ENCODE measurements at places on chromosomes 13 and 19.
A peak's percentile ranks its signal among the peaks of the same experiment; 100 is the strongest.

GRCh38 chr13:99687723-99688397 lies 186.6 kb downstream of the TM9SF2 start:
- DNase-seq = no peak

DNA sequence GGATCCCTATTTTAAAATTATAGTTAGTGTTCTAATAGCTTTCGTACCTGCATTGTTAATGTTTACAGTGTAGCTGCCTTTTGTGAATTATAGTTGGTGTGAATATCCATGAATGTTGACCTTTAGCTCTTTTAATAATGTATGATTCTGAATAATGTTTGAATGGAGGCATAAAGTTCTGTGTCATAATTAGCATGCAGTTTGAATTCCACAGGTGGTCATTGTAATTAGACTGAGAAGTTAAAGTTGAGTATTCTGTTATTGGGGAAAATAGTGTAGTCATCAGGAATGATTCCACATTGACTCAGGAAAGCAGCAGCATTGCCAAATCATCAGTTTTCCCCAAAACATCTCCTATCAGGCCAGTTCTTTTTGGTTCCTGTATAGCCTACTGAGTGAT lies 12.1 kb downstream of the GPR18 start:
- DNase-seq = no peak

GRCh38 chr13:50882816-50883435 lies 26.7 kb upstream of the RNASEH2B start:
- no peak for DNase-seq

GRCh38 chr19:2242092-2242537 lies 5.5 kb downstream of the SF3A2 start:
- no peak for DNase-seq

- DNase-seq = no peak
Measured at GRCh38 chr13:41631296-41631965, 174.1 kb downstream of the RGCC start.

GRCh38 chr13:34722922-34723321 lies 219.1 kb upstream of the NBEA start:
- no peak for DNase-seq

DNA sequence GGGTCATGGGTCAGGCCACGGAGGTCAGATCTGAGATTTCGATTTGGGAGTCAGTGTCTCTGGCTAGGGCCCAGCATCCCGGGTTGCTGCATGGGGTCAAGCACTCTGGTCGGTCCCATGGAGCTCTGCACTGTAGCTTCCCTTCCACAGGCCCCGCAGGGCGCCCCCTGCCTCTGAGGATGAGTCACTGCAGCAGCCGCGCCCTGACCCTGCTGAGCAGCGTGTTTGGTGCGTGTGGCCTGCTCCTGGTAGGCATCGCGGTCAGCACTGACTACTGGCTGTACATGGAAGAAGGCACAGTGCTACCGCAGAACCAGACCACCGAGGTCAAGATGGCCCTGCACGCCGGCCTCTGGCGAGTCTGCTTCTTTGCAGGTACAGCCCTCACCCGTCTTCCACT lies 3.6 kb downstream of the CACNG7 start:
- DNase-seq = no peak

DNA sequence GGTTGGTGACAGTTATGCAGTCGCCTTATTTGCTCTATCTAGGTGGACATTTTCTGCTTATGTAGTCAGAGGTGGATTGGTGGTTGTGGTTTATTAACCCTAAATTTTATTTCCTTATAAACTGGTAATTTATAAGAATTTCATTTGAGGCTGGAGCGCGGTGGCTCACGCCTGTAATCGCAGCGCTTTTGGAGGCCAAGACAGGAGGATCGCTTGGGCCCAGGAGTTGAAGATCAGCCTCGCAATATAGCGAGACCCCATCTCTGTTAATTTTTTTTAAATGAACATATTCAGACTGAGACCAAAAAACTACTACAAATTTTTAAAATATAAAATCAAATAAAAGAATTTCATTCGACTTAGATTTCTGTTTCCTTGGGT lies 810 bp downstream of the ZNF627 start:
- no peak for DNase-seq

GRCh38 chr13:109384491-109385241 lies 401.7 kb downstream of the IRS2 start:
- no peak for DNase-seq

DNA sequence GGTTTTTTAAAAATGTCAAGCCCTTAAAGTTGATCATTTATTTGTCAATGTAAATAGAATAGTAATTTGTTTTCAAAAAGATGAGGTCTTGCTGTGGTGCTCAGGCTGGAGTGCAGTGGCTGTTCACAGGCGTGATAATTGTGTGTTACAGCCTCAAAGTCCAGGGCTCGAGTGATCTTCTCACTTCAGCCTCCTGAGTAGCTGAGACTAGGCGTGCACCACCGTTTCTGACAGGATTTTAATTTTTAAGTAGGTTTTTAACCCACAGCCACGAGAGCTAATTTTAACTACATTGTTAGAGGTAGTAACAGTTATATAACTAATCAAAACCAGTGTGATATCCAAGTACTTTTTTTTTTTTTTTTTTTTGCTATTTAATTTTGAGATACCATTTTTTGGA lies 43.1 kb downstream of the CNMD start:
- no peak for DNase-seq

GRCh38 chr19:7808108-7808507 lies 21.9 kb upstream of the EVI5L start:
- DNase-seq = no peak

- no peak for DNase-seq
Measured at GRCh38 chr19:58170860-58171259, 12.0 kb upstream of the ZNF274 start.

DNA sequence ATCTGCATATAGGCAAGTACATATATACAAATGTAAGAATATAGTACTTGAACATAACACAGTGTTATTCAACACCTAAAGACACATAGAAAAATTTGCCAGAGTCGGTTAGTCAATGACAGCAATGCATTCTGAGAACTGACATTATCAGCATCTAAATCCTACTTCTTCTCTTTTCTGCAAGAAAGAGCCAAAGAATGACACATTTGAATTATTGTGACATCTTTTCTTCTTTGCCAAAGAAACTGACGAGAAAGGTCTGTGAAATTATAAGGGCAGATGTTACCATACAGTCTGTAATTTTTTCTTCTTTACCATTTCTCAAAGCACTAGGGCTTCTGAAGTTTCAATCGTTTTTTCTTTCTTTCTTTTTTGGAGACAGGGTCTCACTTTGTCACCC lies 350.9 kb upstream of the NBEA start:
- DNase-seq = no peak

- DNase-seq = no peak
Measured at GRCh38 chr19:33226550-33227241, 1.0 kb upstream of the SLC7A10 start.

- no peak for DNase-seq
Measured at GRCh38 chr13:29427937-29428309, 167.6 kb downstream of the SLC7A1 start.

DNA sequence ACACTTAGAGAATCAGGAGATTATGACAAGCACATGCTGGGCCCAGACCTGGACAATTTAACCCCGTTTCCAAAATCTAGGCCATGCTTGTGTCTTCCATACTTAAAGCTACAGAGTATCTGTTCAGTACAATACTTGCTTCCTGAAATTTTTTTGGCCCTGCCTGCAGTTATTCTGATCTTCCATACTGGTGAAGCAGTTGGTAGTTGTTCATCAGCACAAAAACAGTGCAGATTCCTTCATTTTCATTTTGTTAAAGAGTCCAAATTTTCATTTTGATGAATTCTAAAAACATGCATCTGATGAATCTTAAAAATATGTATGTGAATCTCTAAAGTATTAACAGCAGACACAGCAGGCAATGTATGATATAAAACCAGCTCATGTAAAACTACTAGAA lies 49.2 kb downstream of the POLR1D start:
- DNase-seq = no peak

- no peak for DNase-seq
Measured at GRCh38 chr19:28631961-28632360, 581.0 kb downstream of the UQCRFS1 start.

- no peak for DNase-seq
Measured at GRCh38 chr19:510606-511100, 3.4 kb downstream of the TPGS1 start.

DNA sequence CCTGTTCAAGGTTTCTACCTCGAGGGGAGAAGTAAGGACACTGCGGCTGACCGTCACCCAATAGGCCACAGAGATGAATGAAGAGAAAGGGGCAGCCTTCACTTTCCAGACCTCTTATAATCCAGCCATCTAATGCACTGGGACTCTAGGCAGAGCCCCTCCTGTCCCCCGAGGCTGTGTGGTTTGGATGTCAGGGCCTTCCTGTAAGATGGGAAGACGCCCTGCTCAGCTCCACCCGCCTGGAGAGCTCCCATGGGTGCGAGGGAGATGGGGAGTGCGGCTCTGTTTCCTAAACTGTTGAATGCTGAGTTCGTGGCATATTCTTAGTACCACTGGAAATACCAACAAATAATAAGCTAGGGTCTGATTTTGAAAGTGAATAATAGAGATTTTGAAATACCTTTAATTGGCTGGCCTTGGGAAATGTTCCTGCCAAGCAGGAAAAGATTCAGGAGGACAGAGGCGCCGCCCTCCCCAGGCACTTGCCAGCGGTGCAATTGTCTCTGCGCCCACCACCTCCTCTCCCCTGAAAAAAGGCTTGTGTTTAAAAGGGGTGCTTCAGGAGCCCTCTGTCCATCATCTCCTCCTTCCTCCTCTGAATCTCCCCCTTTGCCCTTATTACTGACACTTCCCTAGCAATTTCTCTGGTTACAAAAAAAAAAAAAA lies 85.4 kb upstream of the GPR183 start:
- DNase-seq = no peak

GRCh38 chr13:43546251-43546650 lies 240.5 kb downstream of the ENOX1 start:
- no peak for DNase-seq

DNA sequence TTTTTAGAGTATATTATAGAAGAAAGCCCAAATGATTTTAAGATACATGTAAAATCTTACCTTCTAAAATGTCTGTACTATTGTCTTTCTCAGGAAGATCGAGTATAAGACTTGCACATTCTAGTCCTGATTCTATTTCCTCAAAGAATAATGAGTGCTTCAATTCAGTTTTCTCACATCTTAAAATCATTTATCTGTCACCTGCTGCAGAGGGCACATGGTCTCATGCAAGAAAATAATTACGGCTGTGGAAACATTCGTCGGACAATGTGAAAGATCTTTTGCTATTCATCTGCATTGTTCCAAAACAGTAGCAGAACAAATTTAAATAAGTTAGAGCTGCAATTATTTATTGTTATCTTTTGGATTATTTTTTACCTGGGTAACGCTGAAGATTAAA lies 1403.5 kb downstream of the PCDH9 start:
- DNase-seq = no peak

DNA sequence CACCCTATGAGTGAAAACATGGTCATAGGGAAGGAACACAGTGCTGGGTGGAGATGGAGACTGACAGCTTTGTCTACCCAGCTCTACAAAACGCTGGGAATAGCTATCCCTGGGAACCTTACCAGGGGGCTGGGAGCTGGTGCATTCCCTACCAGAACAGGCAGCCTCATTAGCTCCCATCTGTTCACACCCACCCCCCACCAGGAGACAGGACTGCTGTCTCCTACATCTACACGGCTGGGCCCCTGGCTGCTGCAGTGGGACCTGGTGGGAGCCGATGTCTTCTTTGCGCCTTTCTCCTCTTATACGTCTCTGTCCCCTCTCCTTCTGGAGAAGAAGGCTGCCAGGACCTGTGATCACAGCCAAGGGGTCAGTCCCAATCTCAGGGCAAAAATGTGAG lies 90.8 kb downstream of the UQCRFS1 start:
- no peak for DNase-seq

DNA sequence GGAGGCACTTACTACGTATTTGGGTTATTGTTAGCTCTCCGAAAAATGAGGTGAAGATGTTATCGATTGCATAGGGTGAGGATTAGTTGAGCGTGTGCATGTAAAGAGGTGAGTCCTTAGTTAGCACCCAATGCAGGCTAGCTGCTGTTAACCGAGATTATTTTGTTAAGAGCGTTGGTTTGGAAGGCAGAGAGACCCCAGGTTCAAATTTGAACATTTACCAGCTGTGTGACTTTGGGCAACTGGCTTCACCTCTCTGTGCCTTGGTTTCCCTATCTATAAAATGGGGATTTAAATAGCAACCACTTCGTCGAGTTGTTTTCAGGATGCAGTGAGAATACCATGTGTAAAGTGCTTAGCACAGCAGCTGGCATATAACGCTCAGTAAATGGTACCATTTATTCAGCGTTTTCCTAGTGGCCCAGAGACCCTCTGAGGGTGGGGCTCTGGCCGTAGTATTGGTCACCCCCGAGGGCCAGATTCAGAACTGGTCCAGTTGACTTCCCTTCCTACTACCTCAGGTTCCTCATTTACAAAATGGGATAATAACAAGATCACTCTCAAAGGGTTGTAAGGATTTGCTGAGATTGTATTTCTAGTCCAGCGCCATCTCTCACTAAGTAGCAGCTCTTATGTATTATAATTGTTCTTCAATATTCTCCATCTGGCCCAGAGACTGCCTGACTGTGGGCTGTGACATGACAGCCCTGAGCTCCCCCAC lies 887 bp downstream of the SIPA1L3 start:
- no peak for DNase-seq

- DNase-seq = no peak
Measured at GRCh38 chr13:111941845-111942447, 125.0 kb upstream of the SOX1 start.

DNA sequence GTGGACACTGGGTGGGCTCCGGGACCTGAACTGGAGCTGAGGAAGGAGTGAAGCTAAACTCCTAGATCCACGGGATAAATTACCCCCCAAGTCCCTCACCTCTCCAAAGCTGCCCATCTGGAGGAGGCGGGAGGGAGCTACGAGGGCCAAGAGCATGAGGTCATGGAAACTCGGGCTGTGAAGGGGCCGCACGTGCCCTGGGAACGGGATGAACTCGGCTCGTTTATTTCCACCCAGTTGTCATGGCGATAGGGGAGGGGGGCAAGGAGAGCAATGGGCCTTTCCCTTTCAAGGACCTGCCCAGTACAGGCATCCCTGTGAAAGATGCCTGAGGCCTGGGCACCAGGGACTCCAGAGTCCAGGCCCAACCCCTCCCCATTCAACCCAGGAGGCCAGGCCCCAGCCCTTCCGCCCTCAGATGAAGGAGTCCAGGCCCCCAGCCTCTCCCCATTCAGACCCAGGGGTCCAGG lies 3.8 kb downstream of the PPP1R12C start:
- peak; percentile 34 for DNase-seq

GRCh38 chr13:95924389-95924994 lies 128.7 kb downstream of the UGGT2 start:
- DNase-seq = peak; percentile 9

- peak; percentile 16 for DNase-seq
Measured at GRCh38 chr19:56837492-56838023, 3.0 kb downstream of the PEG3 start.
